ENCODE measurements at places on chromosomes 16 and 17.

DNA sequence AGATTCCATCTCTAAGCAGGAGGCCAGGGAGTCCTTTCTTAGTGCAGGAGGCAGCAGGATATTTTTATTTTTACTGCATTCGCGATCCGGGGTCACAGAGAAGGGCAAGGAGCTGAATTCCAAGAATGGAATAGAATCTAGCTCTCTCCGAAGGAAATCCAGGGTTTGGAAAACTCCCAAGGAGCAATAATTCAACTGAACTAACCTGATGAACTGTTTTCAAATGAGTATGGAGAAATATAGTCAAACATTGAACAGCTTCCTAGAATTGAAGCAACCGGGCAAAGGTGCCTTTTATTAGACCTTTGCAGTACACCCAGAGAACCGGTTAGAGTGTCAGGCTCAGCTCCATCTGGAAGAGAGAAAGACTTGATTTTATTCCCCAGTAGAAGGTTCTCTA, 120.7 kb upstream of the MAF start:
- DNase-seq, result no peak

- no peak for DNase-seq
These were observed 21.9 kb downstream of the STH start for GRCh38 chr17:46020998-46021397.

DNA sequence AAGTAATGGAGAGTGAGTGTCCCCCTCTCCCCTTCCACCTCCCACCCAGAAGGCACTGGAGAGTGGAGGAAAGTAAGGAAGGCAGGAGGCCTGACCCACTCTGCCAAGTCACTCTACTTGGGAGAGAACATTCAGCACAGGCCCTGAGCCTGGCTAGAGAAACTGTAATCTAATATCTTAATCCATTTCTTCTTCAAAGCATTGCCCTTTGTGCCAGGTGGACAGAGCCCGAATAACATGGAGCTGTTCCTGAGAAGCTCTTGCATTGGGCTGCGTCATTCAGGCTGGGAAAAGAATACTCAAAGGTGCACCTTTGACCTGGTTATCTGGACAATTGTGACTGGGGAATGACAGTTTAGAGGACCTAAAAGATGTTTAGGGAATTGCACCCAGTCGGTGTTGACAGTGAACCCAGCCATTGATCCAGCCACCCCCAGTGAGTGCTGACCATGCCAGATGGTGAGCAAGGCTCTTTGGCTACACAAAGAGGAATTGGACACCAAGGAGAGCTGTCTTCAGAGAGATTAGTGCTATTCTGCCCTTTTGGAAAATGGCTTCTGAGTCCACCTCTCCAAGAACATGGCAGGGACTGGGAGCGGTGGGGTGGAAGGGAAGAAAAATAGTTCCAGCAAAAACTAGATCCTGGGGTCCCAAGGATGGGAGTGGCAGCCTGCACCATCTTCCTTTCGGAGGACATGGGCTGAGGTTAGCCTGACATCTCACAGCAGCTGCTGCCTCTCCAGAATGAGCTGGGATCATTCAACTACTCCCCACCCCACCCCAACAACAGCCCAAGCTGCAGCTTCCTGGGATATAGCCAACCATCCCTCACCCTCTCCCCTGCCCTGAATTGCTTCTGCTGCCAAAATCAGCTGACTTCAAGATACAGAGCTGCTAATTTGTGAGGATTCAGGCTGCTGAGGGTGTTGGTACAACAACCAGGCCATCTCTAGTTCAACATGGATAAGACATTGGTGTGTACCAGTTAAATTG, 11.6 kb upstream of the NOG start:
- DNase-seq, result no peak

GRCh38 chr17:45289301-45290268, 27.2 kb downstream of the MAP3K14 start:
- no peak for DNase-seq

DNA sequence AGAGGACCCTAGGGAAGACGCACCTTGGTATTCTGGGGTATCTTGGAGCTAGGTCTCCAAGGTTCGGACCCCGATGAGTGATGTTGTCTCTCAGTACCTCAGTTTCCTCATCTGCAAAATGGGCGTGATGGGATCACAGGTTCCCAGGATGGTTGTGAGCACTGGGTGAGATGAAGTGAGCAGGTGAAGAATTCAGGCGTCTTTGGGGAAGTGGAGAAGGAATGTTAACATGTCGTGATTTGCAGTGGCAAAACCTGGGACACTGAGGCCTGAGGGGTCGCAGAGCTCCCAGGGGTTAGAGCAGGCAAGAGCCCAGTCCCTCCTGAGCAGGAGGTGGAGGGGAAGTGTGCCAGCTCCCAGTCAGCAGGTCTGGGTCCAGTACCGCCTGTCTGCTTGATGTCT, 215.1 kb upstream of the GSE1 start:
- DNase-seq, result no peak

DNA sequence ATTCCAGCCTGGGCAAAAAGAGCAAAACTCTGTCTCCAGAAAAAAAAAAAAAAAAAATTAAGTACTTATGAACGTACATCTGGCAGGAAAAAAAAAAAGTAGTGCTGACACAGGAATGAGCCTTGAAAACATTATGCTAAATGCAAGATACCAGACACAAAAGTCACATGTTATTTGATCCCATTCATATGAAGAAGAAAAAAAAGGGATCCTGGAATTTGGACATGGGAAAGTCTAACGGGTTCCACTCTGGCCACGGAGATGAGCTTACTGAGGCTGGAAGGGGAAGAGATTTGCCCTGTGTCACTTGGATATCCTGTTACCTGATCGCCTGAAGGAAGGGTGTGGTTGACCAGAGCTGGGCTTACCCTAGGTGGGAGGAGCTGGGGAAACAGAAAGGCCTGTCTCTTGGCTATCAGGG, 251.9 kb downstream of the PARN start:
- DNase-seq, result no peak

DNA sequence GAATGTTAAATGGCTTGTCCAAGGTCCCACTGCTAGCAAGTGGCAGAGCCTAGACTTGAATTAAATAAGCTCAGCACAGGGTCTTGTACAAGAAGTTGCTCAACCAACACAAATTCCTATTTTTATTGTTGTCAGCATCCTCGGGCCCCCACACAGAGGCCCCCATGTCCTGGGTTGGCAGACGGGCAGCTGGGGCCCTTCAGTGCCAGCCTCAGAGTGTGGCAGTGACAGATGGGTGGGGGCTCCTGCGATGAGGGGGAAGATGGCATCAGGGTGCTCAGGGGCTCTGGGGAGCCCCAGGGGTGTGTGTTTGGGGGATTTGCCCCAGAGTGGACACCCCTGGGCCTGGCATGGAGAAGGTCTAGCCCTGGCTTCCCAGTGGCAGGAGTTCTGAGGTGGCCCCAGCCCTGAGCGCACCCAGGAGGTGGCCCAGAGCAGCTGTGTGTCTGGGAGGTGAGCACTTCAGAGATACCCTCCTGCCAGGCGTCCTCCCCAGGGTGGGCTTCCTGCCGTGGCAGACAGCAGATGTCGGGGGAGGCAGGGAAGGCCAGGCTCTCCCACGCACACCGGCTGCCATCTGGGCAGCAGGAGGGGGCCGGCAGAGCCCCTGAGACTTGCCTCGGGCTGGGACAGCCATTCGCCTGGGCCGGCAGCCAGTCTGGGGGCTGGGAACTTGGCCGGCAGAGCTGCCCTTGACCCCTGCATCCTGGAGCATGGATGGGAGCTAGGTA, 150.8 kb downstream of the C16orf78 start:
- no peak for DNase-seq

- no peak for DNase-seq
These were observed 16.2 kb upstream of the NAGLU start for GRCh38 chr17:42519546-42520491.

DNA sequence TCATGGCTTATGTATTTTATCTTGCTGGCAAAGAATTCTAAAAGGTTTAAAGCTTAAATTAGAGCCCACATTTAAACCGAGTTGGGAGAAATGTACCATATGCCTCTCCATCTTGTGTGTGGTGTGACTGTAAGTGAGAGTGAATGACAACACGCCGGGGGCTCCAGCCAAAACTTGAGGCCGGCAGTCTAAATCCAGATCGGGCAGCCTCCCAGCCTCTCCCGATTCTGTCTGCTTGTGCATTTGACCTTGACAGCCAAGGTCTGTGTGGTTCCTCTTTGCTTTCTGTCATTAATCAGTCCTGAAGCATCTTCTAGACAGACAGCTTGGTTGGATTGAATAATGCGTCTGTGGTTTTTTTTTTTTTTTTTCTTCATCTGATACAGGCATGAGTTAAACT, 1093.2 kb upstream of the EEF2KMT start:
- no peak for DNase-seq

- no peak for DNase-seq
These were observed 5.8 kb downstream of the TMEM231 start for GRCh38 chr16:75550211-75550662.

GRCh38 chr16:4505356-4506147, 29.4 kb downstream of the HMOX2 start:
- DNase-seq, result peak; percentile 40

GRCh38 chr16:12646098-12646489, 157.6 kb downstream of the CPPED1 start:
- DNase-seq, result no peak

GRCh38 chr17:31494259-31495021, 103.0 kb downstream of the RAB11FIP4 start:
- DNase-seq, result peak; percentile 42

DNA sequence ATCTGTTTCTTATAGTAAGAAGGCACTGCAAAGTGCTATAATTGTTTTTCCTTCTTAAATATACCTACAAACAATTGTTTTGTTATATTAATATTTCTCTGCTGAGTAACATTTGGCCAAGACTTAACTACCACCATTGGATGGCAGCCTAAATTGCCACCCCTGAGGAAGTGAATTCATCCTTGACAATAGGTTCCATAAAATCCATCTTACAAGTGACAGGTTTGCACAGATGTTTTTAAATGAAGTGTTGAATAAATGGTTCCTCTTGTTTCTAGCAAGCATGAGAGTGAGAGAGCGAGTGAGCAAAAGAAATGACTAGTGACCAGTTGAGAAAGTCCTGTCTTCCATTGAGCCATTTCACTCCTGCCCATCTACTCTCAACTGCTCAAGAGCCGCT, 8.3 kb upstream of the MPHOSPH6 start:
- no peak for DNase-seq

DNA sequence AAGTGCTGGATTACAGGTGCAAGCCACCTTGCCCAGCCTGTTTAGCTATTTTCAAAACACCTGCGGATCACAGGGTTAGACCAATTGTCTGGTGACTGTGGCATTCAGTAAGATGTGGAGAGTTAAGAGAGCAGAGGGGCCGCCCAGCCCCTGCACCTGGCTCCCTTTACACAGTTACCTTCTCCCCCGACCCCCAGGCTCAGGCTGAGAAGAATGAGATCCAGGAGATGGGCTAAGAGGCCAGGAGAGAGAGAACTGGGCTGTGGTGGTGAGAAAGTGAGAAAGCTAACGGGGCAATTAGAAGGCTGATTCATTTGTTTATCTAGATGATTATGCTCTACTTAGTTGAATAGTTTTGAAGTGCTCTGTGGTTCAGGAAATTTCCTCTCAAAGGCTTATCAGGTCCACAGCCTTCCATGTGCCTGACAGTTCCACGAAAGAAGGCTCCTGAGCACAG, 67.8 kb upstream of the AXIN2 start:
- no peak for DNase-seq

DNA sequence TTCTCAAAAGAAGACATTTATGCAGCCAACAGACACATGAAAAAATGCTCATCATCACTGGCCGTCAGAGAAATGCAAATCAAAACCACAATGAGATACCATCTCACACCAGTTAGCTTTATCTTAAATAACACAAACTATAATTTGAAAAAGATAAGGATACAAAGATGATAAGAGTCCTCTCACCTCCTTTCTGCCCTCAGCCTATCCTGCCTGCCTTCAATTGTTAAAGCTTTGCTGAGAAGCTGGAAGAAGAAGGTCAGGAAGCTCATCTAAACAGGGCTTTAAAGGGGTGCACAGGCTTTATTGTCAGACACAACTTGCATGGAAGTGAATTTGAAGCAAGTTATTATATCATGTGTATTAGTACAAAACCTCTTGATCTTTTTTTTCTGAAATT, 676.3 kb upstream of the GOT2 start:
- no peak for DNase-seq

DNA sequence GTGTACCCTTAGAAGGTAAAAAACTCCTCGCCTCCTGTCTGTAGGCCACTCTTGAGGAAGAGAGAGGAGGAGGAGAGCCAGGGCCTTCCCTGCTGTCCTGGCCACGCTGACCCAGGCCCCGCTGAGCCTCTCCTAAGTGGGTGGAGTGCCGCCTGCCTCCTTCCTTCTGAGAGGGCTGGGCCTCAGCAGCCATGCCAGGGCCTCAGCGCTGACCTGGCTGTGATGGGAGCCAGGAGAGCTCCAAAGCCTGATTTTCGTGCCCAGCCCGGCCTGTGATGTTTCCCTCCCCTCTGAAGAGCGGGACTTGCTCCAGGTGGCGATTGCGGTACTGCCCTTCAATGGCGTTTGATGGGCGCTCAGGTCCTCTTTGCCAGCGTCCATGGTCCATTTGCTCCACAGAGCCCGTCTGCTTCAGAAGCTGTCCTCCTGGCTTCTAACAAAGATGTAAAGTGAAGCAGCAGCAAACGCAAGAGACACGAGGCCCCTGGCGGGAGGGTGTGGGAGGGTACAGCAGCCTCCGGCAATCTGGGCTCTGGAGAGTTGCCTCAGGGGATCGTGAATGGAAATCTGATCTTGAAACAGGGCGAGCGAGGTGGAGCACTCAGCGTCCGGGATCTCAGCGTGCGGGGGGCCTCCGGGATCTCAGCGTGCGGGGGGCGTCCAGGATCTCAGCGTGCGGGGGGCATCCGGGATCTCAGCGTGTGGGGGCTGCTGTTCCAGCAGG, 93.5 kb downstream of the NPIPB11 start:
- no peak for DNase-seq
